ENCODE measurements at places on chromosomes 3 and 15.

DNA sequence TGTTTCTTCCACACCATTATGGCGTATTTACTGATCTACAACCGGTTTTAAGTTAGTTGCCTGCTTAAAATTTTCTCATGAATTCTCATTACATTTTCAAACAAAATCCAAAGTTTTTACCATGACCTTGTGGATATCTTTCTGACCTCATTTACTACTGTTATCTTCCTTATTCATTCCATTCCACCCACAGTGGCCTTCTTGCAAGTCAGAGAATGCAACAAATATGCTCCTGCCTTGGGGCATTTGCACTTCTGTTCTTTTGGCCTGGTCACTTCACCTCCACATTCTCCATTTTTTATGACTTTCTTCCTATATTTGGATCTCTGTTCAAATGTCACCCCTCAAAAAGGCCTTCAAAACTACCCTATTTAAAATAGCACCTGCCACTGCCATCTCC lies 8.8 kb upstream of the SLC15A2 start:
- no peak for DNase-seq

DNA sequence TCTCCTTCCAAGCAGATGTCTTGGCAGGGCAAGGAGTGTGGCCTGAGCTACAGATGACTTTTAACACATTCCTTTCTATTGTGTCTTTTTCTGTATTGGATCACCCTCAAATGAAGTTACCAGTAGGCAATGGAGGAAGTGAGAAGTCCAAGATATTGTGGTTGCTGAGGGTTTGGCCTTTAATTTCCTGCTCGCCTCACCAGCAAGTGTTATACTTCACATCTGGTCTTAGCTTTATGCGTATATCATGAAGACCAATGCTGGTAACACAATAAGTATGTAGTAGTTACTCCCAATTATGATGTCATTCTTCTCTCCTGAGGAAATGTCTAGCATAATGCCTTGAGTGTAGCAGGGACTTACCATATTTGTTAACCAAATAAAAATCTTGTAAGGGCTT lies 179.9 kb downstream of the ZIC1 start:
- DNase-seq = no peak

- no peak for DNase-seq
Observed at GRCh38 chr15:58284293-58284692, 146.1 kb downstream of the AQP9 start.

- no peak for DNase-seq
Observed at GRCh38 chr3:182617500-182617899, 175.8 kb upstream of the ATP11B start.

GRCh38 chr3:58487140-58487886 lies 4.6 kb upstream of the KCTD6 start:
- no peak for DNase-seq
